BJ (cell line): ENCODE measurements at places on chromosomes 12 and 14. TPM values are rescaled to one million over a fixed set of nuclear protein-coding genes. Genes with fewer than 3 reads are reported as not detected.

Gene FAM222A
- polyA plus RNA-seq, result 0.12 and 0.36 TPM in 2 replicates

DNA sequence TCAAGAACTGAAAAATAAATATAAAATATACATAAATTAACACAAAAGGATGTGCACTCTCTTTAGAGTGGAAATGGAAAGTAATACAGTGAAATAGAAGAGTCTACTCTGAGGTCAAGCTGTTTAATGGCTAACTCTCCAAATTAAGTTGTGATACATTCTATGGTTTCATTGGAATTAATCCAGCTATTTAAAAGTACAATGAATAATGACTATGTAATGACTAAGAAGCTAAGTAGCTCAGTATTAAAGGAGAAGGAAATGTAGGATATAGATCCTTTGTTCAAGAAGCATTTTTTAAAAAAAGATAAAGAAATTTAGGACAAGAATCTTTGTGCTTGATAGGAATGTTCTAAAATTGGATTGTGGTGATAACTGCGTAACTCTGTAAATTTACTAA is 85.3 kb downstream of the LRP6 start:
- DNase-seq, result no peak

- DNase-seq, result no peak
Measured at GRCh38 chr12:30700216-30700900, 4.7 kb upstream of the IPO8 start.

DNA sequence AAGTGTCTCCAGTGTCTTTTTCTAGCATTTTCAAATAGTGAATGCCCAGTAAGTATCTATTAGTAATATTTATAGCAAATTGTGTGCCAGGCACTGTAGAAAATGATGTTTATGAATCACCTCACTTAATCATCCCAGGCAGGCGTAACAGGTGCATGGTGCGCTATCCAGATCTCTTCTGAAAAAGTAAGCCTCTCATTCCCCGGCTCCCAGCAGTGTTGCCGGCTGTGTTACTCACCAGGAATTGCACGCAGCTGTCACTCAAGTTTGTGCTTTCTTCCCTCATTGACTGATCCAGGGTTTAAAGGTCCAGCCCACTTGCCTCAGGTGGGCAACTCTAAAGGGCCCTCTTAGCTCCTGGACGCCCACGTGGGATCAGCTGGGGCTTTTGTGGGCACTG is 173.8 kb upstream of the RASSF8 start:
- no peak for DNase-seq

Gene PLXNC1
- 2.2 and 3.4 TPM in 2 replicates for polyA plus RNA-seq

Gene OAS1
- 0.59 and 1.4 TPM in 2 replicates for polyA plus RNA-seq

DNA sequence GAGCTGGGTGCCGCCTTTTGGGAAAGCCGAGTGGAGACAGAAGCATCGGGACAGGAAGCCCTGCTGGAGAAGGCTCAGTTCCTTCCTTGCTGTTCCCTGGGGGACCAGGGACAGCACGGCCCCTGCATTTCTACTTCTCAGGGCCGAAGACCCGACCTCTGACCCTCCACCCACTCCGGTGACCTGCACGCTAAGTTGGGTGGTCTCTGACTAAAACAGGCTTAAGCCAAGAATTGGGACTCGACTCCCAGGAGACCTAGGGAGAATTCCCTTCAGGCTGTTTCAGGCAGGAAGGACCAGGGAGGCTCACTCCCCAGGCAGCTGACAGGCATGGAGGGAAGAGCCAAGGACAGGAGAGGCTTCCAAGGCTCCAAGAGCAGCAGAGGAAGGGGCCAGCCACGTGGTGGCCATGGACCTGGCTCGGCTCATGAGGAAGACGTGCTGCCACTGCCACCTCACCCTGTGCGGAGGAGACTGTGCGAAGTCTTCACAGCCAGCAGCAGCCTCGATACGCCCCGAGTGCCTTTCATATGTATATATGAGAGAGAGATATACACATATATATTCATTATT is 43.9 kb downstream of the DCAF4 start:
- DNase-seq, result no peak

- no peak for DNase-seq
Measured at GRCh38 chr14:98945611-98946570, 326.1 kb downstream of the BCL11B start.

Gene OTUB2
- 1.1 and 1.2 TPM in 2 replicates for polyA plus RNA-seq

DNA sequence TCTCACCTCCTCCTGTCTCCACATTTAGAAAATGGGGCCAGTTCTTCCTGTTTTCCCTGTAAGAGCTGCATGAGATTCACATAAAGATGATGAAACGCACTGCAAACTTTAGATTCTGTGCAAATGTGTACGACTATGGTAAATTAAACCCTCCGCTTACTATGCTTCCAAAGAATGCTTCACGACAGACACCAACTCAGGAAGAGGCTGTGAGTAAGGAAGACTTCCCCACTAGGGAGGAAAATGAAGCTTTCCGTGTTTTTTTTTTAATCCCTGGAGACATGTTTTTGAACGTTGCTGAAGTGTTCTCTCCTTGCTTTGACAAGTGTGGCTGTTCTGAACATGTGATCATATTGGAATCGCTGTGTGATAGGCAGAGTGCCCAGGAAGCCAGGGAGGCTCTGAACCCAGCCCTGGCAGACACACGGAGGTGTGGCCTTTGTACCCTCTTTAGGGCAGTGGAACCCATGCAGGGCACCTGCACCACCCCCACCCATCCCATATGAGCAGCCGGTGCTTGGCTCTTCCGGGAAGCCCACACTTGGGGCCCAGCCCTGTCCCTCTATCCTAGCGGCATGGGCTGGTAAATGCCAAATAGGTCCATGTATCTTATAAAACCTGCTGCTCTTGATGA is 7.5 kb upstream of the SYNE3 start:
- DNase-seq, result no peak

GRCh38 chr12:116273813-116274550 is 3.5 kb downstream of the MED13L start:
- no peak for DNase-seq

GRCh38 chr12:82605115-82605514 is 81.6 kb upstream of the TMTC2 start:
- no peak for DNase-seq

Gene OAS2
- 1.2 and 1.9 TPM in 2 replicates for polyA plus RNA-seq

- no peak for DNase-seq
Measured at GRCh38 chr12:76444408-76444984, 96.3 kb upstream of the BBS10 start.

GRCh38 chr12:34301251-34302130 is 279.2 kb downstream of the ALG10 start:
- DNase-seq, result no peak

DNA sequence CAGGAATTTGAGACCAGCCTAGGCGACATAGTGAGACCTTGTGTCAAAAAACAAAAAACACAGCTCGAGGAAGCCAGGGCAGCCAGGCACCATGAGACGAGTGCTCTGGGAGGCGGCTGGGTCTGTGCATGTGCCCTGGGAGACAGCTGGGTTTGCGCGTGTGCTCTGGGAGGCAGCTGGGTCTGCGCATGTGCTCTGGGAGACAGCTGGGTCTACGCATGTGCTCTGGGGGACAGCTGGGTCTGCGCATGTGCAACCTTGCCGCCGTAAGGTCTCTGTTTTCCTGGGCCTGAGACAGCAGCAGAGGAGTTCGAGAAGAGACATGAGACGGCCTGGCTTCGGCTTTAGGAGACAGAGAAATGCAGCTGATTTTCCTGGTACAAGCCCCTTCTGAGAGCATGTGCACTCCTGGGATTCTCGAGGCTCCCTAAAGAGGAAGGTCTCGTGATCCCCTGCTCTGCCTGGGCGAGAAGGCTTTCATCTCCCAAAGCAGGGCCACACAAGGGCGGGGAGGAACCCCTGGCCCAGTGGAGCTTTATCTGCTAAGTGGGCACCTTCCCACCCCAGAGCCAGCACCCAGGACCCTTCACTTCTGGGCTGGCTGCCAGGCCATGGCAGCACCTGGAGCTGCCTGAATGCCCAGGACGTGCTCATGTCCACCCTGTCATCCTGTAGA is 3.5 kb upstream of the BDKRB1 start:
- DNase-seq, result no peak

DNA sequence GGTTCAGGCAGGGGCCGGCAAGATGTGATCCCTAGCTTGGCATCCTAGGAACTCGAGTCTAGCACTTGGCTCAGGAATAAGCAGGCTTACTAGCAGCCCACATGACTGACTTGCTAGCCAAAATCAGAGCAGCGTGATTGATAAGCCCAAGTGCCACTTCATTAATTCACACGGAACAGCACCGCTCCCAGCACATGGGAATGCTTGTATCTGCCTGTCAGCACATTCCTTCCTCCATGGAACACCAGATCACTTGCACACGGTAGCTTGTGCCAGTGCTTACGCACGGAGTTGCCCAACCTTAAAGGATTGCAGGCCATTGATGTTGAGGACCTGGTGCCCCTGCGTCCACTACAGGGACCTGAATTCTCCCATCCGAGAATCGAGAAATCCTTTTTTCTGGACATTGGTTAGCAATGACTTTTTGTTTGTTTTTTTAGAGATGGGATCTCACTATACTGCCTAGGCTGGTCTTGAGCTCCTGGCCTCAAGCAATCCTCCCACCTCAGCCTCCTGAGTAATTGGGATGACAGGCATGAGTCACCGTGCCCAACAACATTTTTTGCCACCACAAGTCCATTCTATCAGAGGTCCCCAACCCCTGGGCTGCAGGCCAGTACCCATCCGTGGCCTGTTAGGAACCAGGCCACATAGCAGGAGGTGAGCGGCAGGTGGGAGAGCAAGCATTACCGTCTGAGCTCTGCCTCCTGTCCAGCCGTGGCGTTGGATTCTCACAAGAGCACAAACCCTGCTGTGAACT is 30.6 kb upstream of the TSPAN9 start:
- no peak for DNase-seq

- no peak for DNase-seq
Measured at GRCh38 chr14:101076451-101077198, 173.1 kb upstream of the RTL1 start.
